ENCODE measurements at places on chromosomes 16 and 17.

GRCh38 chr17:74237321-74237720 is 23.9 kb downstream of the TTYH2 start:
- DNase-seq, result no peak

- peak; percentile 80 for DNase-seq
Observed at GRCh38 chr17:47735536-47736011, 2.5 kb downstream of the TBX21 start.

GRCh38 chr16:167122-167690 is 1.4 kb downstream of the HBM start:
- DNase-seq, result no peak

GRCh38 chr17:49698005-49698404 is 9.8 kb downstream of the SLC35B1 start:
- DNase-seq, result no peak

DNA sequence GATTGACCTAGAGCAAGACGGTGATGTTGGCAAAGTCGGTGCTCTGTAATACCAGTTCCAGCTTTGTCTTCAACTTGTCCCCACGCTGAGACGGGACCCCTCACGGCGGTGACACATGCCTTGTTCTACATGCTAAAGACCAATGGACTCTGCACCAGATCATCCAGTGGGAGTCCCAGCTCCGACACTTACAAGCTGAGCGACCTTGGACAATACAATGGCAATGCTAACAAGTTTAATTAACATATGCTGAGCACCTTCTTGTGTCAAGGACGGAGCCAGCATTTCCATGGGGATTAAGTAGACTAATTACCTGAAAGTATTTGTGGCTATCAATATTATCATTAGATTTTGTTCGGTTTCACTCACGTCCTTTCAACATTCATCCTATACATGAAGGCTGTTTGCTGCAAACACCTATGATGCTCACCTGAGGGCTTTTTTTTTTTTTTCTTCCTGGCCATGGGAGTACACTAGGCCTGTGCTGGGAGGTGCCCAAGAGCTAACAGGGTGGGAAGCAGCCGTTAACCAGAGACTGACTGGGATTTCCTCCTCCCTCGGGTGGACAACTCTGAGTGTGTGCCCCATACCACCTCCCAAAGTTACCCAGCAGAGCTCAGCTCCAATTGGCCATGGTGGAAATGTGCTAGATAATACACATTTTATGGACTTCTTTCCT is 308.6 kb upstream of the ZFHX3 start:
- DNase-seq, result no peak

DNA sequence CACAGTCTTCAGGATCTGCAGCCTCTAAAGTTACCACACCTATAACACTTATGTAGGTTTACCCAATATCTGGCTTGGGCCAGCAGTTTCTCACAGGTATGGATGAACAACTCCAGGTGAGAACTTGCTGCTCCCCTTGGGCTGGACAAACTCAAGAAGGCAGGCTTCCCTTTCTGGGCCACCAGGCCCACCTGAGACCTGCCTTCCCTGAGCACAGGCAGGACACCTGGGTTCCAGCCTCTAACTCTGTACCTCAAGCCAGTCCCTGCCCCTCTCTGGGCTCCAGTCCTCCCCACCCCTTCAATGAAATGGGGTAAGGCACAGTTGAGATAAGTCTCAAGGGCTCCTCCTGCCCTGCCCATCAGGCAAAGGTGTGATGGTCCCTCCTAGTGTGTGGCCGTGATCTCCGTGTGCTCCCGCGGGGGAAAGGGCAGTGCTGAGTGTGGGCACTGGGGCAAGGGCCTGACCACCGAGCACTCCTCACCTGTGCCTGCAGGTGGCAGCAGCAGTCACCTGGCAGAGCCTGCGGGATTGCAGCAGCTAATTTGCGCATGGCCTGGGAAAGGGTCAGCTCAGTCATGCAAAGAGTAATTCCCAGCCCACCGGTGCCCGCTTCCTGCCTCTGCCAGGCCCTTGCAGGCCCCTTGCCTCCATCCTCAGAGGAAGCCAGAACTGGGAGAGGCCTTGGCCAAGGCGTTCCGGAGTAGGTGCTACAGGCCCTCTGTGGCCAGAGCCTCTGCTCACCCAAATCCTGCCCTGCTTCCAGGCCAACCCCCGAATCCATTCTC is 28.2 kb upstream of the ADGRG1 start:
- DNase-seq, result peak; percentile 71

DNA sequence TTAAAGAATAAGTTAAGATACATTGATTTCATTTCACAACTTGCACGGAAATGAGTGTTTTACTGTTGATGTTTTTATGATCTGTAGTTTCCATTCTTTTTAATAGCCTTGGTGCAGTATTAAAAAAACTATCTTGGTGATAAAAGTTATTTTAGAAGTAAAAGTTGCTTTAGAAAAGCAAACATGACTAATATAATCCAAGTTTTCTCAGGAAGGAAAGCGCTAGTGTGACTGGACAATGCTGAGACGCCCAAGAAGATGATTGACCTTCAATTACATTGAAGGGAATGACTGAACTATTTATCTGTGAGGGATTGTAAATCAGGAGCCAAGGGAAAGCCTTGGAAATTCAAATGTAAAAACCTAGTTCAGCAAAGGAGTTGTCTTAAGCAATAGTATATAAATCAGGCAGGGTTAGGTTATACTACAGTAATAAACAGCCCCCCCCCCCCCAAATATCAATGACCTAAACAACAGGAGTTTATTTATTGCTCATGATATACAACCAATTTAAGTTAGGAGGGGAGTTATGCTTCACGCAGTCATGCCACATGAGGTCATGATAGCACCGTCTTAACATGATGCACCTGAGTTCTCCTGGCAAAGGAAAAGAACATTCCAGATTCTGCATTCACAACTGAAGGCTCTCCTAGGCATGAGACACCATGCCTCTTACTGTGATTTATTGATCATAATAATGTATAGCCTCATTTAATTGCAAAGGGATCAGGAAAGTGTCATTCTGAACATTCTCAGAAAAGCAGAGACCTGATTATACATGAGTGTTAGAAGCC is 443.8 kb downstream of the CDH13 start:
- DNase-seq, result no peak

DNA sequence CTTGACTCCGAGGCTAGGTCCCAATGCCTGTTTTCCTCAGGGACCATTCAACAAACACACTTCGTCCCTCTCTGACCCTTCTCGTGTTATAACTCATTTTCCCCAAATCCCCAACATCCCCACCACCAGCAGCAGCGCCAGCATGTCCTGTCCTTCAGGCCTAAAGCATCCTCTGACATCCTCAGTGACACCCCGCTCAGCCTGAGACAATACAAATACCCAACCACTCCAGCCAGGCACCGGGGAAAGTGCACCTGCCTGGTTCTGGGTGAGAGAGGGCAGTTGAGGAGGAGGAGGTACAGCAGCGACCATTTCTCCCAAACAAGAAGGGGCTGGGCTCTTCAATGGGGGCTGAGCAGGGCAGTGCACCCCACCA is 4.7 kb downstream of the MNT start:
- DNase-seq, result no peak

DNA sequence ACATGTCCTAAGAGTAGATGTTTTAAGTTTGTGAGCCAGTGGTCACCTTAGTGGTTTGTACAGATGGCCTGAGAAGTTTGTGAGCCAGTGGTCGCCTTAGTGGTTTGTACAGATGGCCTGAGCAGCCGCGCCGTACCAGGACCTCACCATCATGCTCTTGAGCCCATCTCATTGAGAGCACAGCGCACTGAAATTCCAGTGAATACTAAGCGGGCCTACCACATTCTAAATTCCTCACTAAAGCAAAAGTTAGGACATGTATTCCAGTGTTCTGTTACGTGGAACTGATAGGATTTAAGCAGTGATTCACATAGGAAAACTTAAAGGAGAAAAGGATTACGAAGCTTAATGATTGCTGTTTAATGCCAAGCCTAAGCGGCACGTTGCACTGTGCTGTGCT is 3.9 kb downstream of the USP10 start:
- no peak for DNase-seq

DNA sequence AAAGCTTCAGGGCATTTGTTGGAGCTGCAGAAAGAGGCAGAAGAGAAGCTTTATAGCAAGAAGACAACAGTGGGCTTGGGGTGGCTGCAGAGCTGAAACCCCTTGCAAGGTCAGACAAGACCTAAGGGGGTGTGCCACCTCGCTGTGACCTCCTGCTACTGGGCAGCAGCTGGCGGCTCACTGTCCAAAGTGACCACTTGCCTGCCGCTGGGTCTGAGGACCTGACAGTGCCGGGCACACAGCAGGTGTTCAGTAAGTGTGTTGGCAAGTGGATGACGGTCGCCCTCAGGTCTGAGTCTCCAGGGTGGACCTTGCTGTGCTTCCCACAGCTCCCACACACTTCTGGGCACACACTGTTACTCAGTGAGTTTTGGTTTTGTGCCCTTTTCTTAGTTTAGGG is 336.5 kb downstream of the C16orf95 start:
- no peak for DNase-seq

DNA sequence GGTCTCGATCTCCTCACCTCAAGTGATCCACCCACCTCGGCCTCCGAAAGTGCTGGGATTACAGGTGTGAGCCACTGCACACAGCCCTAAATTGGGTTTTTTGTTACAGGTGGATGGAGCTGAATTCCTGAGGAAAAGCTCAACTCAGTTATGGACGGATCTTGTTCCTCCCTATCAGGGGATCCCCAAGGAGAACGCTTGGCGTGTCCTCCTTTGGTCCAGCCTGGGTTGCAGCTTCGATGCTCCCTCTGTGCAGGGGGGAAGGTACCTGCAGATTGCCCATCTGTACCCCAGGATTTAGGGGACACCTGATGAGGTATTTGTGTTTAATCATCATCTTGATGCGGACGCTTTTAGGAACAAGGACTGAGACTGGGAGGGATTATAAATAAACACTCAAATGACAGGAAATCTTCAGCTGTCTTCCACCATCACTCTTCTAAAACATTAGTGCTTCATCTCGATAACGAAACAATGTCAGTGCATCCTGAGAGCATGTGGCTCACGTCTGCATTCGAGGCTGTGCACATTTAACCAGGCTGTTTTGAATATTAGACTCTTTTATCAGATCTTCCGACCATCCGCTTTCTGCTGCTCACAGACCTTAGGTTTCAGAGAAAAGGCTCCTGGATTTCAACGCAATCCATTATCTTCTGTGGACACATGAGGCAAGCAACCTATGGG is 18.2 kb upstream of the MEIOB start:
- DNase-seq, result no peak

- DNase-seq, result no peak
Observed at GRCh38 chr16:30394592-30395154, 547 bp upstream of the ZNF48 start.

- DNase-seq, result no peak
Observed at GRCh38 chr16:8722025-8722348, 47.6 kb downstream of the ABAT start.

- DNase-seq, result peak; percentile 66
Observed at GRCh38 chr16:22670551-22671041, 143.4 kb upstream of the HS3ST2 start.

DNA sequence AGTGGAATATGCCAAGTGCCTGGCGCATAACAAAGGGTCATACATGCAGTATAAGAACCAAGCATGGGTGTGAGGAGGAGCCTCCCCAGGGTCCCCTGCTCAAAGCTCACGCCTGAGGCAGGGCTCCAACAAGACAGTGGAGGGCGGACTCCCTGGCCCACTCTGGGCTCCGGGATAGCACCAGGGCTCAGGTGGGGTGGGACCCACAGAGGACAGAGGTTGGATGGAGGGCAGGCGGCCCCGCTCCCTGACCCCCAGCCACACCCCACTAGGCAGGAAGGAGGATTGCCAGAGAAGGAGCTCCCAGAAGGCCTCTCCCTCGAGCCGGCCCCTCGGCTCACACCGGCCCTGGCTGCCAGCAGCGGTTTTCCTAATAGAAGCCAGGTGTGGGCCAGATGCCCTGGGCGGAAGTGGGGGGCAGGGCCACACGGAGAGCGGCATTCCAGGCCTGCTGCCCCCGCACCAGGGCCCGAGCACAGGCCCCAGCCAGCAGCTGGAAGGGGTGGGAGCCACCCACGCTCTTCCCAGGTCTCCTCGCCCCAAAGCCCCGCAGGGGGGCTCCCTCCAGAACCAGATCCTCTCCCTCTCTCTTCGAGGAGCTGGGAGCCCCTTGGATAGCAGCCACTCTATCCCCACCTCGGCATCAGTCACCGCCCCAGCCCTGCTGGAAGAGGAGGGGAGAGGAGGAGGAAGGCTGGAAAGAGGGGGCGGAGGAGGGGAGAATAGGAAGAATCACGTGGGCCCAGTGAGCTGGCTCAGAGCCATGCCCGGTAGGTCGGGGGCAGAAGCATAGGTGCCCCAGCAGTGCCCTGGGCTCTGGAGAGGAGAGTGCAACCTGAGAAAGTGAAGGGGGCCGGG is 21.0 kb downstream of the VASN start:
- DNase-seq, result no peak

GRCh38 chr17:8101721-8102120 is 14.2 kb upstream of the ALOX12B start:
- no peak for DNase-seq

- DNase-seq, result no peak
Observed at GRCh38 chr16:53714205-53715022, 10.5 kb downstream of the FTO start.

- DNase-seq, result no peak
Observed at GRCh38 chr17:61997664-61998063, 67.4 kb downstream of the MED13 start.

GRCh38 chr16:11667221-11667823 is 933 bp upstream of the SNN start:
- DNase-seq, result no peak

DNA sequence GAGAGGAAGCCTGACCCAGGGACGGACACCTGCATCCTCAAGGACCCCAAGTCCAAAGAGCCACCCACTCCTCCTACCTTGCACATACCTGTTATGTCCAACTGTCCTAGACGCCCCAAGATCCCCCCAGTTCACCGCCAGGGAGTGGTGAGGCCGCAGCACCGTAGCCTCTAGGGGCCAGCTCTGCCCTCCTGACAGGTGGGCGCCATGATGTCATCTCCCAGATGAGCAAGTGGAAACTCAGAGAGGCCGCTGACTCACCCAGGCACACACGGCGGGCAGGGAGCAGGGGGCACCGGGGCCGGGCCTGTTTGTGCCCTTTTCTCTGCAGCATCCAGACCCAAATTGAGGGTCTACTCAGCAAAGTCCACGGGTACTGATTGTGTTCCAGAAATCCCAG is 4.8 kb upstream of the ZNF469 start:
- DNase-seq, result no peak

- no peak for DNase-seq
Observed at GRCh38 chr17:30950669-30951399, 20.0 kb upstream of the RNF135 start.

- no peak for DNase-seq
Observed at GRCh38 chr17:48301002-48301401, 129.0 kb downstream of the SKAP1 start.

GRCh38 chr17:46194393-46195216 is 1.4 kb upstream of the KANSL1 start:
- peak; percentile 64 for DNase-seq

GRCh38 chr17:28370744-28371103 is 617 bp upstream of the VTN start:
- no peak for DNase-seq

DNA sequence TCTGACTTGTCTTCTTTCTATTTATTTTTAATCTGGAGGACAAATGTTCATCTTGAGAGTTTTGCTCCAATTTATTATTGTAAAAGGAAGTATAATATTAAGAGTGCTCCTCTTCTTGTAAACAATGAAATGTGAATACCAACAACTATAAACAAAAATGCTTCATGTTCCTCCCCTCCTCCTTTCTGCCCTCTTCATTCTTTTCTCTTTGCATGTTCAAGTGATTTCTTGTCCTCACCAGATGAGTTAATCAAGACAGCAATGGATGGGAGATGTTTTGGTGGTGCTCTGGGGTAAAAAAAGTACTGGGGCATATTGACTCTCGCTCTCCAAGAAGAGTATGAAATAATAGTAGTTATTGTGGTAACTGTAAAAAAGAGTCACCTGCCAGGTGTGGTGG is 24.3 kb downstream of the ITGB3 start:
- DNase-seq, result no peak

Data from GM10248 (cell line).